Stimulated activated CD4-positive, alpha-beta T cell treated with anti-CD3 and anti-CD28 coated beads, TNF-alpha, amount 100 ng/mL, for 24 hours (primary cell): ENCODE measurements at places on chromosomes 2 and 18.

DNA sequence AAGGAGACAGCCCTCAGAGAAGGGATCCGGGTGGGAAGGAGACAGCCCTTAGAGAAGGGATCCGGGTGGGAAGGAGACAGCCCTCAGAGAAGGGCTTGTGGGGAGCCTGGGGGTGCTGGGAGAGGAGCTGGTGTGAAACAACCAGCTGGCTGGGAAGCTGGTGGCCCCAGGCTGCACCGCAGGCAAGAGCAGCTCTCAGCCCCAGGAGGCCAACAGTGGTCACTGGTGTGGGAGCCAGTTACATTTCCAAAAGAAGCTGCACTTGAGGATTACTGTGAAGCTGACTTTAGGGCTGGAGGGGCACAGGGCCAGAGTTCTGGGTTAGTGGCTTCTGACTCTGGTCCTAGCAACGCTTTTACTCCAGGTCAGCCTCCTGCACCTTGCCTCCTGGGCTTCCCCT, 3.3 kb downstream of the HES6 start:
- DNase-seq = no peak

GRCh38 chr18:45255197-45255890, 359.9 kb upstream of the SLC14A2 start:
- no peak for DNase-seq

DNA sequence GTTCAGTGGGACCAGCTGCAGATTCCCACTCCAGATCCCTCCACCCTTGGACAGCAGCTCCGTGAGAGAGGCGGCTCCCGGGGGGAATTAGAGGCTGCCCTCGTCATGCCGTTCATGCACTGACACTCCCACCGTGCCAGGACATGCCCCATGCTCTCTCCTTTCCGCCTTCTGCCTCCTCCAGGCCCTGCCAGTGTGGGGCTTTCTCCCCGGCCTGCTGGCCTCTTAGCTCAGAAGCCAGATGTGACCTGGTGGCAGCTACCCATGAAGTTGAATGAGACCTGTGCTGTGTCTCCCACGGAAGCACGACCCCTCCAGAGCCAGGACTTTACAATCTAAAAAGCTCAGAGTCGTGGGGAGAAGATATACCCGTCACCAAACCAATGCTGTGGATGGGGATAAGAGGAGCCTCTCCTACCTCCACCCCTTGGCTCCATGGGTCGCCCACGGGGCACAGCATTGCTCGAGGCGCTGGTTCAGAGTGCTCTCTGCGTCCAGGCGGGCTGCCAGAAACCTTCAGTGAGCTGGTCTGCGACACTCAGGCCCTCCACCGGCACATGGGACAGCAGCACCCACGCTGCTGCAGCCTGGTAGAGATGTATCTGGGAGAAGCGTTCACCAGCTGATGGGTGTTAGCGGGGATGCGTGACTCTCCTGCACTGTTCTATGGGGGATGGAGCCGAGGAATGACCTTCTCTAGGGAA, 111.0 kb upstream of the GPC1 start:
- no peak for DNase-seq

- DNase-seq = no peak
Measured at GRCh38 chr2:241835611-241836010, 23.1 kb downstream of the PDCD1 start.

DNA sequence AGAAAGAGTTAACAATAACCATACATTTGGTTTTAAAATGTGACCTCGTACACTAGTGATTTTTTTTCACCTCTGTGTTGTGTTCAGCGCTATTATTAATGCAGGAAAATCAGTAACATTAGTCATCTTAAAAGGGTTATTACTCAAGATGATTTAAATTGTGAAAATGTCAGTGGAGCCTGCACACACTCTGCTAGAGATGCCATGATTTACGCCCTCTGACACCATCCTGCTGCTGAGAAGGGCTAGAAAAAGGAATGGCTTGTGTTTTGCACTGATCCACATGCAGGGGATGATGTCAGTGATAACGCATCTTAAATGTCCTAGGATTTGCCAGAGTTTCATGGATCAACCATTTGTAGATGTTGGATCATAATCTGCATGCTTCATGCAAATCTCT, 121.3 kb upstream of the BOD1L2 start:
- no peak for DNase-seq

DNA sequence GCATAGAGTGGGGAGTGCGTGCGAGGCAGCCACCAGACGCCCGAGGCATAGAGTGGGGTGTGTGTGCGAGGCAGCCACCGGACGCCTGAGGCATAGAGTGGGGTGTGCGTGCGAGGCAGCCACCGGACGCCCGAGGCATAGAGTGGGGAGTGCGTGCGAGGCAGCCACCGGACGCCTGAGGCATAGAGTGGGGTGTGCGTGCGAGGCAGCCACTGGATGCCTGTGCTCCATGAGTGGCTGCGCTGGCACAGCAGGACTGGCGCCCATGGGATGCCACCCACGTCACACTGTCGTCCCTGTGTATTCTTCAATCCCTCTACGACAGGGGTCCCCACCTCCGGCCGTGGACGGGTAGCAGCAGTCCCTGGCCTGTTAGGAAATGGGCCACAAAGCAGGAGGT, 221.9 kb downstream of the HDAC4 start:
- DNase-seq = no peak

DNA sequence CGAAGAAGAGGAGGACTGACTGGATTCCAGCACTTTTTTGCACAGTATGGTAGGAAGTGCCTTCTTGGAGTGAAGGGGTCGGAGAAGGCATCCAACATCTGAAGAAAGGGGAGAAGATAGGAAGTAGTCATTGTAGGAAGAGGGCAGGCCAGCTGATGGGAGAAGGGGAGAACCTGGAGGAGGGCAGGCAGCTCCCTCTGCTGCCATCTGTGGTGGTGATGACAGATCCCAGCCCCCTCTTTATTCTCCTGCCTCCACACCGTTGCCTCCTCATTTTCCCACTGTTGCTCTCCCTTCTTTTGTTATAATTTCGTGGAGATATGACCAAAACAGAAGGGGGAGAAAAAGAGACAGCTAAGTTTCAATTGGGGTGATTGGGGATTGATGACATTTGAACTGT, 2.9 kb upstream of the SCYGR2 start:
- DNase-seq = no peak

- no peak for DNase-seq
Measured at GRCh38 chr2:229133155-229133772, 137.8 kb downstream of the PID1 start.

DNA sequence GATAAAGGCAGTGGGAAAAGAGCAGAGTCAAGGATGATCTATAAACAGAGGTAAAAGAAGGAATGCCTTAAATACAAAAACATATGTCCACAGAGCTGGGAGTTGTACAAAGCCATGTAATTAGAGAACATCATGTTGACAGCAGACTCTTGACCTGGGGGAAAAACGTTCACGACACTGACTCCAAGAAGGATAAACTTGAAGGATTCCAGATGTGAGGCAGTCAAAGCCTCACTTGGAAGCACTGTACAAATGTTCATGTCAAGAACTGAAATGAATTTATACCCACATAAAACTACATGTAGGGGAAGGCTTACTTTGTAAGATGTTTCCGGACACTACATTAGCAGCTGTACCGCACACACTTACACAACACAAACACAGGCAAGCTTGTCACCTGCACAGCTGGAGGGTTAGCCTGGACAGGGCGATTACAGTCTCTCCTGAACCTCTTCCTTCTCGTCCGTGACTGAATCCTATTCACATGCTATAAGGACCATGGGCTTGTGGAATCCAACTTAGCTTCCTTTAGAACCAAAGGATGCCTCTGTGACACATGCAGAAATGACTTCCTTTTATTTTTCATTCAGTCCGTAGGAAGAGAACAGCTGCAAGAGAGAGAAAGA, 88.6 kb downstream of the SH3YL1 start:
- no peak for DNase-seq

GRCh38 chr18:35110554-35111485, 69.6 kb downstream of the MAPRE2 start:
- DNase-seq = no peak

GRCh38 chr2:37914340-37914739, 10.7 kb upstream of the RMDN2 start:
- no peak for DNase-seq

- DNase-seq = no peak
Measured at GRCh38 chr2:76640905-76641304, 881.3 kb downstream of the LRRTM4 start.

GRCh38 chr2:25481381-25482300, 139.9 kb upstream of the DNMT3A start:
- no peak for DNase-seq

GRCh38 chr2:194494401-194494800, 1162.6 kb upstream of the SLC39A10 start:
- no peak for DNase-seq

GRCh38 chr2:159110784-159111183, 142.3 kb downstream of the TANC1 start:
- no peak for DNase-seq

DNA sequence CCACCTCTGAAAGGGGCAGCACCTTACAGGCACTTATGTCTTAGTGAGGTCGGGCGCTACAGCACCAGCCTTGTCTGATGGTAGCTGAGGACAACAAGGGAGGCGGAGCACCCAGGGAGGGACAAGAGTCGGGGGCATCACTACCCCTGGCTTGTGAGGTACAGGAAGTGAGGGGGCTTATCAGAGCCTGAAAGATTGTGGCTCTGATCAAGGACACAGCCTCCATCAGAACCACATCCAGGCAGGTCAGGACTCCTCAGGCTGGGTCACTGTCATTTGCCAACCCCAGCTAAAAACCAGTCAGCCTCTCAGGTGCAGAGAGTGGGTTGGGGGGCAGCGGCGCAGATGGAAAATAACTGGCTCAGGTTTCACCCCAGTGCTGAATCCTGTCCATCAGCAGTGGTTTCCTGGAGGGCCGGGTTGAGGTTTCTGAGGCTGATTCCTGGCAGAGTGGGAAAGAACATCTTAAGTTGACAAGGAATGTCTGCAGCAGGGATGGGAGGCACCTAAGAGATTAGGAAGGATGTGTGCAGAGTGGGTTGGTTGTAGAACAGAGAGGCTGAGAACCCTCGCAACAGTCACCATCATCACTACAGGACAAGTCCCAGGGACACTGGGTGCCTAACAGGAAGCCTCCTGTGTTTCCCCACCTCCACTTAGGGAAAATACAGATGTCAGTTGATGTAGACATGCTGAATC, 45.3 kb downstream of the FBLN7 start:
- DNase-seq = no peak

DNA sequence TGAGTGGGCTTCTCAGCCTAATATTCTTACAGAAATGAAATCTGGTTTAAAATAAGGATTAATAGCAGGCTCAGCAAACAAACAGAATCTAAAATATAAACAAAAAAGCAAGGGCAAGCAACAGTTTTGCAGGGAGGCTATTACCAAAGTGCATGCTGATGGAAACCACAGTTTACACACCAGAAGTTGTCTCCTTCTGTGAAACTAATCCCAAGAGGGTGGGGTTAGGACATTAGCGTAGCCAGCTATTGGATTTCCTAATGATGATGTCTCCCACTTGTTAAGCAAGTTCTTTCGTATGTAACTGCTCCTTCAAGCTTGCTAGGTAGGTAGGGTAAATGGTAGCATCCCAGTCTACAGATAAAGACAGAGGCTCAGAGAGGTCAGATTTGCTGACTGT, 65.0 kb upstream of the TSPYL6 start:
- DNase-seq = no peak

DNA sequence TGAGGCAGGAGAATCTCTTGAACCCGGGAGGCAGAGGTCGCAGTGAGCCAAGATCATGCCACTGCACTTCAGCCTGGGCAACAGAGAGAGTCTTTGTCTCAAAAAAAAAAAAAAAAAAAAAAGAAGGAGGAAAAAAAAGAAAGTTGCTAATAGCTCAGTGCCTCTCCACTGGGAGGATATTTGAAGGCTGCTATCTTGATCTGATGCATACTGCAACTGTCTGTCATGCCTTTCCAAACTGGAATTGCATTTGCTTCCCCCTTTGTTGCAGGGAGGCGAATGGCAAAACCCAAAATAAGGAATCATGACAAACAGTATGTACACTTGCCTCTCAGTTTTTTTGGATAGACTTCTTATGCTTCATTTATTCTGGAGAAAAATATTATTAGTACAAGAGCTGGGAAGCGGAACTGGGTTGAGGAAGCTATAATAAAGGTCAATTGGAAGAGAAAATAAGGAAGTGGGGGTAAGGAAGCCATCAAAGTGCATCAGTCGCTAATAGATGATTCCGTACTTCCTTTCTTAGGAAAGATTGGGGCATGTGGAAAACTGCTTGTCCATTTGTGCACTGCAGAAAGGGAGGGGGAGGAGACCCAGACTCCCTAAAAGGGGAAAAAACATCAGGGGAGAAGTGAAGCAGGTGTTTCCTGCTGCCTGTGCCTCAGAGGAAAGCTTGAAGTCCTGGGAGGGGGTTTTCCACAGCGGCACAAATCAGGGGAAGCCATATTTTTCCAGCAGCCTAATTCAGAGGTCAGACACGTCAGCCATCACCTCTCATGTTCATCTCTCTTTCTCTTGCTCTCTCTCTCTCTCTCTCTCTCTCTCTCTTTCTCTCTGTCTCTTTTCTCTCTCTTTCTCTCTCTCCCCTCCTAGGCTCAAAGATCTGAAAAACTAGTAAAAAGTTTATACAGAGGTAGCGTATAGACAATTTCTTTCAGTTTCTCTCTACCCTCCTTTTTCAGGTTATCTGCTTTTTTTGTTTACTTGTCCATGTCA, 301.4 kb upstream of the TNP1 start:
- DNase-seq = no peak

DNA sequence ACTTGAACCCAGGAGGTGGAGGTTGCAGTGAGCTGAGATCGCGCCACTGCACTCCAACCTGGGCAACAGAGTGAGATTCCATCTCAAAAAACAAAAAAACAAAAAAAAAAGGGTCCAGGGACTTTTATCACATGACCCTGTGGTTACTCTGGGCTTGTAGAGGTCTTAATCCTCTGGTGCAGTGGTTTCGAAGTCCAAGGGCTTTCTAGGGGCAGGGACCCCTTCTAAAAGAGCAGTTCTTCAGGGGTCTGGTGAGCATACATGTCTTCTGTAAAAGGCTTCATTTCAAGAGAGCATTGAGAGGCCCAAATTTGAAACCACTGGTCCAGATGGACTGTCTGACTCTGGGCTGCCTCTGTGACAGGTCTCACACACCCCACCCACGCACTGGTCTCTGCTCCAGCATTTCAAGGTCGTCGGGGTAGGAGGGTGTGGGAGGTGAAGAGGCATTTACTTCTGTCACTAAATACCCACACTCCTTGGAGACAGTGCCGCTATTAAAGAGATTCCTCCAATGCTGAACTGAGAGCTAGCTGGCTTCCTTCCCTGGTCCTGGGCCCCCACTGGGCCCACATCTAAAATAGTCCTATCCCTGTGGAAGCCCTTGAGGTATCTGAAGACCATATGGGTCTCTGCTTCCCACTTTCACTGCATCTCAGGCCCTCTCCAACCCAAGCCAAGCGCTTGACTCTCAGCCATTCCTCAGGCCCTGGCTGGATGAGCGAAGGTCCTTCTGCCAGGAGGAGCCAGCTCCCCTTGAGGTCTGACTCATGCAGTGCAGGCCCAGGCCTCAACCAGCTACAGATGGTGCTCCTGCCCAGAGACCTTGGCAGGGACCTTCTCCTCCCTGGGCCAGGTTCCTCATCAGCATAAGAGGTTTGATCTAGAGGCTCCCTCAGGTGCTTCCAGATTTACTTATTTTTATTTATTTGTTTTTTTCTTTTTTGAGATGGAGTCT, 44.8 kb downstream of the PAX8 start:
- no peak for DNase-seq

GRCh38 chr2:74834792-74835755, 1.1 kb downstream of the HK2 start:
- peak; percentile 57 for DNase-seq
